ENCODE measurements at places on chromosomes 7 and 10.
A peak's percentile ranks its signal among the peaks of the same experiment; 100 is the strongest.

DNA sequence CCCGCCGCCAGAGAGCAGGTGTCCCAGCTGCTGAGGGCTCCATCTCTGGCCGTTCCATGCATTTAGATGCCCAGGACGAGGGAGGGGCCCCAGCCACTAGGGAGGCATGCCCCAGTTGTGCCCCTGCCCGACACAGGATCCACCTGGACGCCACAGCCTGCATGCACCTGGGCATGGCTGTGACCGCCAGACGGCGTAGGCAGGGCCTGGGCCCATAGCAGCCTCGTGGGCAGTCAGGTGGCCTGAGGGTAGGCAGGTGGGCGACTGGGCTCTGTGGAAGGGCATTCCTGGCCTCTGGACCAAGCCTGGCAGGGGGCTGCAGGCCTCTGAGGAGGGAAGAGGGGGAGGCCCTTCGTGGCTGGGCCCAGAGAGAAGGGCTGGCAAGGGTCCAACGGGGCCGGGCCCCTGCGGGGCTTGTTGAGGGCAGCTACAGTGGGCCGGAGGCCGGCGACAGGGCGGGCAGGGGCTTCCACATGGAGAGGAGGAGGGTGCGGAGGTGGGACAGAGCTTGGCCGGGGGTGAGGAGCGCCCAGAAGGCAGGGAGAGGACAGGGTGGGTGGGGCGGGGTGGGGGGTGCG, 76.0 kb upstream of the NKX6-2 start:
- peak overlapping the region; percentile 33 for H3K4me3 ChIP-seq
- H3K36me3 ChIP-seq: no peaks in the 10 kb centered on the region
- no peak overlapping the region for H3K27ac ChIP-seq
- peaks cover 4% of the 10 kb centered on the region for H3K4me1 ChIP-seq
- no peak for DNase-seq

DNA sequence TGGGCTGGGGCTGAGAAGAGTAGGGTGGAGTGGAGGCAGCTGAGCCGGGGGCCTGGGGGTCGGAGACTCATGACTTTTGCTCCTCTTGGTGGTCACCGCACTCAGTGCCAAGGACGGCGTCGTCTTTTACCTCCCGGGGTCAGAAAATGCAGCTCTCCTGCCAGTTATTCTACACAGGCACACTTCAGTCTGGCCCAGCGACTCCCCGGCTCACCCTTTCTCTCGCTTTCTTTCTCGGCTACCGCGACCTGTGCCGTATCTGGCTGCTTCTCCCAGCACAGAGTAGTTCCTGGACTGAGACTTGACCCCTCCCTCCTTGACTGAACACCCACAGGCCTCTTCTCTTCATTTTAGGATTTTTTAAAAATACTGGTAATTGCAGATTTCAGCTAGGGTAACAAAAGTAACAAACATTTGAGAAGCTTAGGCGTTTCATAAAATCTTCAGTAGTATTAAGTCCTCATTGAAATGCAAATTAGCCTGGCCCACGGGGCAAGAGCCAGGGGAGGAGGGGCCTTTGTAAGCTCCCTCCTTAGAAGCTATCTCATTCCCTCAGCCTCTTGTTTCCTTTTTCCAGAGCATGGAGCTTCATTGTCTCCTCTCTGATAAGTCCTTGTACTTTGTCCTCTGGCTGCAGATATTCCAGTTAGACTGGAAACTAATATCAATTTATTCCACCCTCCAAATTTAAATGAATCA, 1.1 kb upstream of the PRLHR start:
- no peak for DNase-seq
- peaks cover 10% of the 10 kb centered on the region for H3K4me1 ChIP-seq
- H3K4me3 ChIP-seq: peak overlapping the region; percentile 61
- no peak overlapping the region for H3K27ac ChIP-seq

- peaks cover 44% of the 10 kb centered on the region for H3K4me1 ChIP-seq
- DNase-seq: peak; percentile 16
- H3K36me3 ChIP-seq: peaks cover 4% of the 10 kb centered on the region
- H3K4me3 ChIP-seq: peak overlapping the region; percentile 99
These were observed 562 bp downstream of the TMEM243 start for GRCh38 chr7:87218796-87219544.

- H3K4me3 ChIP-seq: no peak overlapping the region
- no peaks in the 10 kb centered on the region for H3K4me1 ChIP-seq
- H3K27me3 ChIP-seq: peaks cover 9% of the 10 kb centered on the region
- H3K36me3 ChIP-seq: peaks cover 2% of the 10 kb centered on the region
- H3K27ac ChIP-seq: no peak overlapping the region
- DNase-seq: no peak
These were observed 542.4 kb upstream of the GALNT17 start for GRCh38 chr7:70589590-70589989.

DNA sequence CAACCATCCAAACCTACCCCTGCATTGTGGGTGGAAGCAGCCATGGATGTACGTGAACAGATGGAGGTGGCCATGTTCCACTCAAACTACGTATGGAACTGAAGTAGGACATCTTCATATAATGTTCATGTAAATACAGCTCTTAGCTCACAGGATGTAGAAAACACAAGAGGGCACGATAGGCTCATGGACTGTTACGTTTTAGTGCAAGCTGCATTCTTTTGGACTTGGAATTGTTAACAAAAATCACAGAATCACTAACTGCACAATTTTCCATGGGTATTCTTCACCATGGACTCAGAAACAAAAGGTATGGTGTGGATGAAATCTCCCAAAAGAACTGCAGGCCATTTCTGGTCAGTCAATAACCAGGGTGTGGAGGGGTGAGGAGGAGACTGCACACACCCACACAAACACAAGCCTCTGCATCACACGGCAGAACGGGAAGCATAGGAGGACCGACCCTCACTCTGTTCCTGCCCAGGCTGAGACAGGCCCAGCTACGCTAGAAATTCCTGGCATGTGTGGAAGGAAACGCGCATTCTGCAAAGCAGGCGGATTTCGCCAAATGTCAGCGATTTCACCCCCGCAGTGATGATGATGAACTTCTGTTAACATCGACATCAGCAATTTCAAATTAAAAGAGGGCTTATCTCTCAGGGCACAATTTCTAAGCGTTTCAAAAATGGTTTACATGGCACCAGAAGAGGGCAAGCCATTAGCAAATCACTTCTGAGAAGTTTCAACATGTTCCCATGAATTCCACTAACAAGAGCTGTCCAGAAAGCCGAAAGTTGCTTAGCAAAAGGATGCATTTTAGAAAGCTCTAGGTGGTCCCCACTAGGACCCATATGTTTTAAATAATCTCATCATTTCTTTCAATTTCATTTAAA, 149.0 kb downstream of the TNS3 start:
- DNase-seq: no peak
- H3K27me3 ChIP-seq: no peaks in the 10 kb centered on the region
- H3K4me3 ChIP-seq: no peak overlapping the region
- H3K27ac ChIP-seq: no peak overlapping the region

GRCh38 chr7:130309986-130310385, 17.0 kb downstream of the CPA4 start:
- no peak overlapping the region for H3K27ac ChIP-seq
- DNase-seq: no peak
- H3K36me3 ChIP-seq: no peaks in the 10 kb centered on the region
- no peaks in the 10 kb centered on the region for H3K4me1 ChIP-seq
- peaks cover 10% of the 10 kb centered on the region for H3K27me3 ChIP-seq
- H3K4me3 ChIP-seq: no peak overlapping the region

GRCh38 chr7:43141091-43141490, 28.6 kb downstream of the HECW1 start:
- peaks cover 63% of the 10 kb centered on the region for H3K27me3 ChIP-seq
- DNase-seq: no peak
- no peak overlapping the region for H3K4me3 ChIP-seq
- no peaks in the 10 kb centered on the region for H3K4me1 ChIP-seq
- no peaks in the 10 kb centered on the region for H3K36me3 ChIP-seq
- no peak overlapping the region for H3K27ac ChIP-seq

DNA sequence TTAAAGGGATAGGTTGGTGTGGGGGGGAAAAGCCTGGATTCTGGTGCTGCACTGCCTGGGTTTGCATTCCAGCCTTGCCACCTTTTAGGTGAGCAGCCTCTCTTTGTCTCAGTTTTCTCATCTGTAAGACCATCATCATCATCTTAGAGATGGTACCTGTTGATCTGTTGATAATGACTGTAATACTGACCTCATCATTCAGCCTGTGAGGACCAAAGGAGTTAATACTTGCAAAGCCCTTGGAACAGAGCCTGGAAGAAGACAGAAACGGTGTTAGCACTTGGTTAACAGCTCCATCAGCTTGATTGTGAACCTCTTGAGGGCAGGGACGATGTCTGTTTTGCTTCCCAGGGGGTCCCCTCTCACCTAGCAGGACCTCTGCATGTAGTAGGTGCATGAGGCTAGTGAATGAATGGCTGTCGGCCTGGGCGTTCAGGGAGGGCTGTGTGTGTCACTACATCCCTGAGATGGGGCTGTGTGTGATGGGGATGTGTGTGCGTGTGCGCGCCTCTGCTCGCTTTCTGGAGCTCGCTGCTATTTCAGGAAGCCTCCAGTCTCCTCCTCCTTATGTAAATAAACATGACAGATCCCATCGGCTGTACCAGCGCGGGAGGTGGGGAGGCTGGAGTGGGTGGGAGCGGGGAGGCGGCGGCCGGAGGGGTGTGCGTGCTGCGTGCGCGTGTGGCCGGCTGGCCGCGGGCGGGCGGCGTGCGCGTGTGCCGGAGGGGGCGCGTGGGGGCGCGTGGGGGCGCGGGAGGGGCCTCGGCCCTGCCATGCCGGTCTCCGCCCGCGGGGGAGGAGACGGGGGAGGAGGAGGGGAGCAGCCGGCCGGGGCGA, 61.2 kb downstream of the NEURL1 start:
- peaks cover 10% of the 10 kb centered on the region for H3K36me3 ChIP-seq
- H3K27me3 ChIP-seq: peaks cover 52% of the 10 kb centered on the region
- no peak overlapping the region for H3K27ac ChIP-seq
- no peak for DNase-seq
- peak overlapping the region; percentile 91 for H3K4me3 ChIP-seq
- peaks cover 16% of the 10 kb centered on the region for H3K4me1 ChIP-seq

- peaks cover 2% of the 10 kb centered on the region for H3K36me3 ChIP-seq
- H3K4me1 ChIP-seq: peaks cover 5% of the 10 kb centered on the region
- no peaks in the 10 kb centered on the region for H3K27me3 ChIP-seq
- no peak overlapping the region for H3K4me3 ChIP-seq
- DNase-seq: no peak
- H3K27ac ChIP-seq: no peak overlapping the region
These were observed 9.7 kb downstream of the ATP6V0E2 start for GRCh38 chr7:149883452-149883861.

- no peak for DNase-seq
- H3K4me1 ChIP-seq: peaks cover 37% of the 10 kb centered on the region
- H3K4me3 ChIP-seq: peak overlapping the region; percentile 9
- H3K27ac ChIP-seq: peak overlapping the region; percentile 76
- no peaks in the 10 kb centered on the region for H3K27me3 ChIP-seq
These were observed 22.5 kb downstream of the KMT2E start for GRCh38 chr7:105036217-105037168.

DNA sequence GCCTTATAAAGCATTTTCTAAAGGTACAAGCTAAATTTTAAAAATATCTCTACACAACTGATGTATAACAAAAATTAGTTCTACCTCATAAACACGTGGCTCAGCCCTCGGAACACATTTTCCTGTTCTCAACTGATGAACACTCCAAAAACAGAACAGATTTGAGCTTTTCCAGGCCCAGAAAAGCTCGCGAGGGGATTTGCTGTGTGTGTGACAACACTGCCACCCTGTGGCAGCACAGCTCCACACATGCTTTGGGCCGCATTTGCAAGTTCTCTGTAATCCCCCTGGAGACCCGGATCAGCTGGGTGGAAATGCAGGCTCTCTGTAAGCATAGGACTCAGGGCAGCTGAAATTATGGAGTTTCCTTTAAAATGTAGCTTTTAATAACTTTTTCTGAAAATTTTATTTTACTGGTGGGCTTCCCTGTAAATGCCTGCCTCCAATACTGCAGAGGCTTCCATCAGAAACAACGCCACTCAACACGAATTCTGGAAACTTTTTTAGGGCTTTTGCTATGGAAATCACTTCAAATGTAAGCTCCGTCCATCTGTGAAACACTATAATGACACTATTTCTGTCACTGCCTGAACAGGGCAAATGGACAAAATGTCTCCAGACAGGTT, 155.5 kb downstream of the COBL start:
- peaks cover 8% of the 10 kb centered on the region for H3K4me1 ChIP-seq
- peak; percentile 26 for DNase-seq
- H3K27ac ChIP-seq: no peak overlapping the region
- peaks cover 57% of the 10 kb centered on the region for H3K27me3 ChIP-seq
- no peak overlapping the region for H3K4me3 ChIP-seq
- peaks cover 6% of the 10 kb centered on the region for H3K36me3 ChIP-seq

GRCh38 chr7:135091717-135092116, 56.2 kb upstream of the TMEM140 start:
- H3K27me3 ChIP-seq: no peaks in the 10 kb centered on the region
- H3K4me3 ChIP-seq: no peak overlapping the region
- no peak for DNase-seq

GRCh38 chr10:61662794-61663259, at the start of gene CABCOCO1:
CABCOCO1 (plus strand) TSS chr10:61662929; CDS start chr10:61662973, 44 bp downstream.
- H3K4me3 ChIP-seq: no peak within 1 kb of the TSS
- H3K36me3 ChIP-seq: no peaks in the 10 kb centered on the region

DNA sequence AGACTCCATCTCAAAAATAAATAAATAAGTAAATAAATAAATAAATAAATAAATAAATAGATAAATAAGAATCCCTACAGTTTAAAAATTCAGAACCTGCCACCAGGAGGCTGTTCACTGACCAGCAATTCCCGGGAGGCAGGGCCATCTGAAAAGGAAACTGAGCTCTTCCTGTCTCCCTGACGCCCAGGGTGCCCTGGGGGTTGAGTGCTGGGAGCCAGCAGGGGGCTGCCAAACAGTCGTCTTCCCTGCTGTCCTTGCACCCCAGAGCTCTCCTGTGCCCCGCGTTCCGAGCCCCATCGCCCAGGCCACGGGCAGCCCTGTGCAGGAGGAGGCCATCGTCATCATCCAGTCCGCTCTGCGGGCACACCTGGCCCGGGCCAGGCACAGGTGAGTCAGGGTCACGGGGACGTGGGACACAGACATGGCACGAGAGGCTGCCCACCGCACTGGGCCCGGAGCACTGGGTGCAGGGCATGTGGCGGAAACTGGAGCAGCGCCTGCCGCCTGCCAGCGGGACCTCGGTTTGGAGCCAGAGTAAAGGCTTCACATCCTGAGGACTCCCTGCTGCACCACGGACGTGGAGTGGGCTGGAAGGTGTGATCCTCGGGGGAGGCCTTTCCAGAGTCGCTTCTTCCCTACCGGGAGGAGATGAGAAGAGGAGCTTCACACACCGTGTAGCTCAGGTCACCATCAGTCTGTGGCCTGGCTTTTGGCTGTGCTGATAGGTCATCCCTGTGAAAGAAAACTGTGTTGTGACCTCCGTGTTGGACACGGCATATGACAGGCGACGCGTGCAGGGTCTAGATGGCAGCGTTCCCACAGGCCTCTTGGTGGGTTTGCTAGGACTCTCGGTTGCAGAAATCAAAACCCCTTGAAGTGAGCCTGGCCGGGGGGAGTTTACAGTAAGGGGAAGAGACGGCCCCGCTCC, 25.9 kb upstream of the TTYH3 start:
- H3K4me1 ChIP-seq: peaks cover 11% of the 10 kb centered on the region
- H3K27ac ChIP-seq: no peak overlapping the region
- H3K27me3 ChIP-seq: no peaks in the 10 kb centered on the region
- H3K36me3 ChIP-seq: peaks cover 2% of the 10 kb centered on the region
- H3K4me3 ChIP-seq: no peak overlapping the region

GRCh38 chr10:131920693-131921092, 19.9 kb downstream of the PPP2R2D start:
- no peaks in the 10 kb centered on the region for H3K36me3 ChIP-seq
- peaks cover 50% of the 10 kb centered on the region for H3K4me1 ChIP-seq
- H3K27me3 ChIP-seq: no peaks in the 10 kb centered on the region
- no peak for DNase-seq
- no peak overlapping the region for H3K4me3 ChIP-seq
